ENCODE measurements at places on chromosomes 12 and 14. TPM values are rescaled to one million over a fixed set of nuclear protein-coding genes. Genes with fewer than 3 reads are reported as not detected.

CD163 gene
- total RNA-seq, result 25.3 TPM

GRCh38 chr14:29926701-29927375, 809 bp downstream of the PRKD1 start:
- peak overlapping the region; percentile 26 for H3K27ac ChIP-seq
- peaks cover 3% of the 10 kb centered on the region for H3K4me1 ChIP-seq
- peak; percentile 27 for DNase-seq
- no peaks in the 10 kb centered on the region for H3K36me3 ChIP-seq
- H3K4me3 ChIP-seq, result peak overlapping the region; percentile 48

COCH gene
- total RNA-seq, result 2.4 TPM

MYH6 gene
- not detected for total RNA-seq

- H3K27me3 ChIP-seq, result no peaks in the 10 kb centered on the region
- no peaks in the 10 kb centered on the region for H3K4me1 ChIP-seq
- H3K36me3 ChIP-seq, result no peaks in the 10 kb centered on the region
- no peak overlapping the region for H3K4me3 ChIP-seq
- no peak for DNase-seq
- no peak overlapping the region for H3K27ac ChIP-seq
These were observed 581.2 kb downstream of the ALG10 start for GRCh38 chr12:34603382-34604035.

GRCh38 chr14:68702578-68702977, 90.3 kb downstream of the ZFP36L1 start:
- H3K4me3 ChIP-seq, result no peak overlapping the region
- H3K27ac ChIP-seq, result no peak overlapping the region
- DNase-seq, result no peak
- H3K4me1 ChIP-seq, result no peaks in the 10 kb centered on the region
- no peaks in the 10 kb centered on the region for H3K36me3 ChIP-seq

DNA sequence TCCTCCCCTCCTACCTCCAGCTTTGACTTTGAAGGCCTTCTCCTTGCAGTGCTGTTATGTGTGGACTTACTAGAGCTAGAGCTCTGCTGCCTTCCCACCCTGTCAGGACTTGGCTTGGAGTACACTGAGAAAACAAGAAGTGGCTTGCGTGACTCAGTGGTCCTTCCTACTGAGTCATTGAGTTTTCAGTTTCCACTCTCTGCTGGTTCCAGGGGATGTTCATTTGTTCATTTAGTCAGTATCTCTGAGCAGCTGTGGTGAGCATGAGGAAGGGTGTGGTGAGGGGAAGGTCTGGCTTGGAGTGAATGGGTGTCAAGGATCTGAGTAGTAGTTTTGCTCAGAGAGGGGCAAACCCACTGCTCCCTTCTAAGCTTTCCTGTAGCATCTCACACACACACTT, 17.2 kb upstream of the ELK3 start:
- no peak overlapping the region for H3K27ac ChIP-seq
- H3K36me3 ChIP-seq, result no peaks in the 10 kb centered on the region
- H3K4me1 ChIP-seq, result no peaks in the 10 kb centered on the region
- no peak for DNase-seq

GRCh38 chr14:99732436-99733210, 48.5 kb downstream of the CYP46A1 start:
- H3K4me3 ChIP-seq, result no peak overlapping the region
- H3K27ac ChIP-seq, result no peak overlapping the region
- H3K27me3 ChIP-seq, result peaks cover 7% of the 10 kb centered on the region
- DNase-seq, result no peak

- no peaks in the 10 kb centered on the region for H3K36me3 ChIP-seq
- H3K27ac ChIP-seq, result no peak overlapping the region
- DNase-seq, result no peak
- H3K4me3 ChIP-seq, result no peak overlapping the region
- no peaks in the 10 kb centered on the region for H3K27me3 ChIP-seq
These were observed 710.6 kb downstream of the SLC6A15 start for GRCh38 chr12:84201976-84202375.

DNA sequence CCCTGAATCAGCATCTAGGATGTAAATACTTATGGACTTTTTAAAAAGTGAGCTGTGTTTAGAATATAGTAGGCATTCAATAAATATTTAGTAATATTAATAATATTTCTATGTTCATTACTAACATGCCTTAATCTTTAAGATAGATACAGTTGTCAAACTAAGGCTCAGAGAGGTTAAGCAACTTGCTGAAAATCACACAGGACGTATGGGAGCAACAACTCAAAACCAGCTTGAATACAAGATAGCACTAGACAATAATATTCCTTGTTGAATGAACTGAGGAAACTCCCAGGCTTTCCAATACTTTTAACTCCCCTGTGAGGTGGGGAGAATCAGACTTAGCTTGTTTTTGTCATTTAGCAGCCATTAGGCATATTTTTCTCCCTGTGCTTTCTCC, 45.3 kb downstream of the LLPH start:
- no peaks in the 10 kb centered on the region for H3K36me3 ChIP-seq
- no peaks in the 10 kb centered on the region for H3K27me3 ChIP-seq
- DNase-seq, result no peak
- no peak overlapping the region for H3K27ac ChIP-seq

- no peak for DNase-seq
- H3K27me3 ChIP-seq, result no peaks in the 10 kb centered on the region
- no peak overlapping the region for H3K4me3 ChIP-seq
- no peak overlapping the region for H3K27ac ChIP-seq
These were observed 29.4 kb downstream of the TTC9 start for GRCh38 chr14:70670992-70671651.

PPP4R3A gene
- 90.9 TPM for total RNA-seq

MYO1A gene
- total RNA-seq, result 273 TPM

DNA sequence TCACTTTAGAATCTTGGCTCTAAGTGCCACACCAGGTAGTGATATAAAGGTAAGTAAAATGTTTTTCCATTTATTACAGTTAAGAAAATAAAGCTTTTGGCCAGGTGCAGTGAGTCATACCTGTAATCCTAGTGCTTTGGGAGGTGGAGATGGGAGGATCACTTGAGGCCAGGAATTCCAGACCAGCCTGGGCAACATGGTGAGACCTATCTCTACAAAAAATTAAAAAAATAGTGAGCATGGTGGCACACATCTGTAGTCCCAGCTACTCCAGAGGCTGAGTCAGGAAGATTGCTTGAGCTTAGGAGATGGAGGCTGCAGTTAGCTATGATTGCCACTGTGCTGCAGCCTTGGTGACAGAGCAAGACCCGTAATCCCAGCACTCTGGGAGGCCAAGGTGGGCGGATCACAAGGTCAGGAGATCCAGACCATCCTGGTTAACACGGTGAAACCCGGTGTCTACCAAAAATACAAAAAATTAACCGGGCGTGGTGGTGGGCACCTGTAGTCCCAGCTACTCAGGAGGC, 5.0 kb downstream of the FANCM start:
- H3K4me3 ChIP-seq, result no peak overlapping the region
- peaks cover 10% of the 10 kb centered on the region for H3K4me1 ChIP-seq
- no peaks in the 10 kb centered on the region for H3K36me3 ChIP-seq

- H3K4me1 ChIP-seq, result no peaks in the 10 kb centered on the region
- no peaks in the 10 kb centered on the region for H3K27me3 ChIP-seq
- H3K27ac ChIP-seq, result no peak overlapping the region
- peak; percentile 31 for DNase-seq
- no peak overlapping the region for H3K4me3 ChIP-seq
These were observed 38.0 kb downstream of the RIMBP2 start for GRCh38 chr12:130677957-130678558.

DNA sequence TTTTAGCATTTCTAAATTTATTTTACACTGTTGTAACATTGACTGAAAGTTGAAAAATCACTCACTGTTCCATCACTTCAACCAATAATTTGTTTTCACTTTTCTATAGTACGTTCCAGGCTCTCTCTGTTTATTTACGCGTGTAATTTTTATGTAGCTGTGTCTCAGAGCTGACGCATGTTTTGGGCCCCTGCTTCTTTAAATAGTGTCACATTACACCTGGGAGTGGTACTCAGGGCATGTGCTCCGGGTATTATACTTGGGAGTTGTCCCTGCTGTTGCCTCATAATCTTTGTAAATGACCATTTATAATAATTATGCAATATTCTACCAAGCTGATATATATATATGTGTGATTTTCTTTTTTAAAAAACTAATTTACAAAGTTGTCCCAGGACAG, 132.8 kb upstream of the CPM start:
- H3K27me3 ChIP-seq, result no peaks in the 10 kb centered on the region
- DNase-seq, result no peak
- H3K4me1 ChIP-seq, result peaks cover 5% of the 10 kb centered on the region

SLC10A1 gene
- not detected for total RNA-seq

DNA sequence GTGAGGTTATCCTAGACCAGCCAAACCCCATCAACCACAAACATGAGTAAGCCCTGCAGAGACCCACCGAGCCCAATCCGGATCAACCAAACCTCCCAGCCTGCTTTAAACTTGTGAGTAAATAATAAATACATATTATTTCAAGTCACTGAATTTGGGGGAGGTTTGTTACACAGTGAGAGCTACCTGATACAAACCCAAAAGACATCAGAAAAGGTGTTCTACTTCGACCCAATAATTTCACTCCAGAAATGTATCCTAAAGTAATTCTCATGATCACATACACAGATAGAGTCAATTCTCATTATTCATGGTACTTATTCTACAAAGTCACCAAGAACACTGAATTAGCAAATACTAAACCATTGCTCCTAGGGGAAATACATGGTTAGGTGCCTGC, 16.2 kb upstream of the CORO1C start:
- no peak for DNase-seq
- H3K4me1 ChIP-seq, result no peaks in the 10 kb centered on the region
- no peak overlapping the region for H3K4me3 ChIP-seq
- H3K36me3 ChIP-seq, result no peaks in the 10 kb centered on the region

DNA sequence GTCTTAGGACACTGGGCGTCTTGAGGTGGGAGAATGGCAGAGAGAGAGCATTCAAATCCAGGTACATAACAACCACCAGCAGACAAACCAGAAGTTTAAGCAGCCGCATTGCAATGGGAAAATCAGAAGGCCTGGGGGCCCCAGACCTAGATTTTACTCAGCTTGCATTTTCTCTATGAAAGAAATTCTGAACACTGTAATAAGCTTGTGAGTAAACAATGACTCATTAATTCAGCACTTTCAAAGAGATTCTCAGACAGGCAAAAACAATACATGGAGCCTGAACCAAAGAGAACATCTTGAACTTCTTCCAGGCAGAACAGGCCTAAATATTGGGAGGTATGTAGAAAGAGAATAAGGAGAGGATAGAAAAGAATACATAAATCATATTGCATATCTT, 69.8 kb upstream of the IFNG-AS1 start:
- DNase-seq, result no peak
- no peaks in the 10 kb centered on the region for H3K36me3 ChIP-seq
- H3K4me1 ChIP-seq, result no peaks in the 10 kb centered on the region
- no peak overlapping the region for H3K4me3 ChIP-seq
- H3K27ac ChIP-seq, result no peak overlapping the region

DNA sequence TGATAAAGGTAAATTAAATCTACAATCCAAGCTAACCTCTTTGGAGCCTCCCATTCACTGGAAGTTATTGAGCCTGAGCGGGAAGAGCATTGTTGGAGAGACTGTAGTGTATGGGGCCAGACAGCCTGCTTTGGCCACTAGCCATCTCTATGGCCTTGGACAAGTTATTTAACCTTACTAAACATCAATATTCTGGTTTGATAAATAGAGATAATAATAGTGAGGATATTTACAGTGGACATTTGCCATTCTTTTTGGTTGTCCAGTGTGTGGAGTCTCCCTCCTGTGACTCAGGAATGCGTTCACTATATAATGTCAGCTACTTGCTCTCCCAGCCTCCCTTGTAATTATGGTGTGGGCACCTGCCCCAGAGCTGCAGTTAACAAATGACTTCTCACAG, 216.1 kb downstream of the SLC38A4 start:
- no peak overlapping the region for H3K27ac ChIP-seq
- H3K4me3 ChIP-seq, result no peak overlapping the region
- H3K36me3 ChIP-seq, result no peaks in the 10 kb centered on the region
- no peaks in the 10 kb centered on the region for H3K4me1 ChIP-seq
- H3K27me3 ChIP-seq, result no peaks in the 10 kb centered on the region

DNA sequence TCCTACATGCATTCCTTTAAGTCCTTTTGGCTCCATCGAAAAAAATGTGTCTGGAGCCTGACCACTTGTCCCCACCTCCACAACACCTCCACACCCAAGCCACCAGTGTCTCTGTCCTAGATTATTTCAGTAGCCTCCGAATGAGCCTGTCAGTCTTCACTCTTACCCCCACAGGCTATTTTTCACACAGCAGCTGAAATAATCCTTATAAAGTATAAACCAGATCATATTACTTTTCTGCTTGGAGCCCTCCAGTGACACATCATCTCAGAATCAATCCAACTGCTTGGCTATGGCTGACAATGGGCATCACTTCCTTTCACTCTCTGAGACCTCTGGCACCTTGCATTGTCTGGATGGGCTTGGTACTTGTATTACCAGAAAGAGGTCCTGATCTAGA, 44.9 kb downstream of the BBS10 start:
- no peak for DNase-seq
- H3K4me1 ChIP-seq, result no peaks in the 10 kb centered on the region
- H3K27ac ChIP-seq, result no peak overlapping the region
- no peaks in the 10 kb centered on the region for H3K36me3 ChIP-seq
- no peak overlapping the region for H3K4me3 ChIP-seq

GRCh38 chr14:61932974-61933373, 170.8 kb downstream of the SNAPC1 start:
- no peak overlapping the region for H3K27ac ChIP-seq
- H3K4me1 ChIP-seq, result no peaks in the 10 kb centered on the region
- H3K4me3 ChIP-seq, result no peak overlapping the region
- no peaks in the 10 kb centered on the region for H3K36me3 ChIP-seq
- DNase-seq, result no peak
- H3K27me3 ChIP-seq, result no peaks in the 10 kb centered on the region

OR11H6 gene
- not detected for total RNA-seq

DNA sequence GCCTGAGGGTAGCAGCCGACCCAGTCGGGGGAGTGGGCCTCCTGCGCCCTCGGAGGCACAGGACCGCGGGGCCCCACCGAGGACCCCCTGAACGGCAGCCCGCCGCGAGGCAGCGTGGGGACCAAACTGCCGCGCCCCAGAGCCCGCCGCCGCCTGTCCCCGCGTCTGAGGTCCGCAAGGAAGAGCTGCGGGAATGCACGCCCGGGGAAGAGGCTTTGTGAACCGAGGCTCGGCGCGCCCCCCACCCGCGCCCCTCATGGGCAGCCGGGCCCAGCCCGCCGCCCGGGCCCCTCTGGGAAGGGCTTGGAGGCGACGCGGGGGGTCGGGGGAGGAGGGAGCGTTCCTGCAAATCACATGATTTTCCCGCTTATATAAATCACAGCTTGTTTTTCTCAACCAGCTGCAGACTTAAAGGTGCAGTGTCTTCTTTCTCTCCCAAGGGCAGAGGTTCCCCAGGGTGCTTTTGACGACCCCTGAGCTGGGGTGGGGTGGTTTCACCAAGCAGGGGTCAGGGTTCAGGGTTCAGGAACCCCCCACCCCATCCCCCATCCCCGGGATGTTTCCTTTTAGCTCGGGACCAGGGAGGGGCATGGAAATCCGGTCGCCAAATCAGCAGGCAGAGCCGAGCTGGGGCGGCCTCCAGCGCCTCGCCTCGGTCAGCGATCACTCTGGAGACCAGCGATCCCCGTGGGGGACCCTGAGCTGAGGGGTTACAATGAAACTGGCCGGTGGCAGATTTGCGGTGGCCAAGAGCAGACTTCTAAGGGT, 44.7 kb upstream of the ATP23 start:
- H3K27ac ChIP-seq, result peak overlapping the region; percentile 92
- DNase-seq, result peak; percentile 83
